ENCODE measurements at places on chromosomes 6 and 20. TPM values are rescaled to one million over a fixed set of nuclear protein-coding genes. Genes with fewer than 3 reads are reported as not detected.
A peak's percentile ranks its signal among the peaks of the same experiment; 100 is the strongest.

GRCh38 chr6:53723331-53723730 lies 57.8 kb upstream of the KLHL31 start:
- DNase-seq = no peak

- no peak for DNase-seq
These were observed 19.5 kb downstream of the LRRN4 start for GRCh38 chr20:6034134-6034969.

GRCh38 chr6:135183532-135184440 lies 2.7 kb downstream of the MYB start:
- no peak for DNase-seq

DNA sequence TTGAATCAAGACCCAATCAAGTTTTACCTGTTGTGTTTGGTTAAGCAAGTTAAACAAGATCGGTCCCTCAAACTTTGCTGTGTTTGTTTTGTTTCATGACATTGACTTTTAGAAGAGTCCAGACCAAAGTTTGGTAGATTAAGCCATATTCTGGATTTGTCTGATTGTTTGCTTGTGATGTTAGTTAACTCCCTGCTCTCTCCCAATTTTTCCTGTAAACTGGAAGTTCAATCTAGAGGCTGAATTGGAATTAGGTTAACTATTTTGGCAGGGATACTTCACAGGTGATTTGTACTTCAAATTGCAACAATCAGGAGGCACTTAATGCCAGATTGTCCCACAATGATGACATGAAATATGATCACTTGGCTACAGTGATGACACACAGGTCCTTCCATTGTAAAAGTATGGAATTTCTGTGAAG lies 13.6 kb upstream of the SH3BGRL2 start:
- no peak for DNase-seq

GRCh38 chr6:169621311-169621710 lies 80.5 kb downstream of the WDR27 start:
- no peak for DNase-seq

DNA sequence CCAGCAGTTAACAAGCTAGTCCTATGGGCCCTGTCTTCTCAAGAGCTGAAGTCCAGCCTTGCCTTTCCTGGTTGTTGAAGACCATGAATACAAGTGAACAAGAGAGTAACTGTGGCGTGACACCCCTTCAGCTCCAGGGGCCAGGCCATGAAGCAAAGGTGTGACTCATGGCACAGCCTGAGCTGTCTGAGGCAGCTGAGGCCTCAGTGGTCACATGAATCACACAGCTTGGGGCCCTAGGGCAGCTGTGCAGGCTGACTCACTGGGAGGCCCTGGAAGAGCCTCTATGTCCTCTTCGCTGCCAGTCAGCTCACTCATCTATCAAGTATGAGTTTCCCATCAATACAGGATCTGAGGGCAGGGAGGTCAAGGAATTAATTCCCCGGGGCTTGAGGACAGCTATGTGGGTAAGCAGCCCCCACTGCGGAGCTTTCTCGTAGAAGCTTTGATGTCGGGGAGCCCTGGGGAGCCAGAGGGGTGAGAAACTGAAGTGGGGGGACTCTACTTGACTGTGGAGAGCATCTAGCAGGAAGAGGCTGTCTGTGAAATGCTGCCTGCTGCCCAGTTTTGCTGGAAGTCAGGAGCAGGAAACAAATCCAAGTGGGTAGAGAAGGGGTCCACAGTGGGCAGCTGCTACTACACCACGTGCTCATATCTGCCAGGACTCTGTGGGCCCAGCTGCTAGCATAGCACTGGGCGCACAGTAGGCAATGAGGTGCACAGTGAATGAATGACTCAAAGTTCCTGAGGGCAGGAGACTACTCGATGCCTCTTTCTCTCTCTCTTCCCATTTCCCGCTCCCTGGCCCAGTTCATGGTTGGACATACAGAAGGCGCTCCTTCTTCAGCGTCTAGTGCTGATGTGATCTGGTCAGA lies 13.7 kb upstream of the FAM83C start:
- peak; percentile 90 for DNase-seq

PARD6B gene
- total RNA-seq = 1.4 TPM

HMGCLL1 gene
- 0.42 TPM for total RNA-seq

DNA sequence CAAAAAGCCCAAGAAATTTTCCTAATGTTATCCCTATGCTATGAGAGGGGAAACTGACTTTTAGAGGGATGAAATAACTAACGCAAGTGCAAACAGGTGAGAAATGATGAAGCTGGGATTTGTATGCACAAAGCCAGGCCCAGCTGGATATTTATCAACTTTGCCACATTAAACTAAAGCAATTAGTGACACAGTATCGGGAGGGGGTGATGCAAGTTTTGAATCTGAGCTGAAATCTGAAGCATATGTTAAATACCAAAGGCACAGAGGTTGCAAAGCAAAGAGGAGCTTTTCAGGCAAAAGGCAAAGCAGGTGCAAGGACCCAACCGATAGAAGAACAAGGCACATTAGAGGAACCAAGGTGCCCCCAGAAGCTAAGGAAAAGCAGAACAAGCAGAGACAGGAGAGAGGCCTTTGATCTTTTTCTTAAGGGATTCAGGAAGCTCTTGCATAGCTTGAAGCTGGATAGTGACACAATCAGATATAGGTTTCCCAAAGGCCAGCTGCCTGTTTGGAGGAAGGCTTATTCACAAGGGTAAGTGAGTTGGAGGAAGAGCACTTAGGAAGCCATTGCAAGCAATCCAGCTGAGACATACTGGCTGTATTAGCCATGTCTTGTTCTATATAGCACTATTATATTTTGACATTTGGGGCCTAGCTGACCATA lies 207.5 kb downstream of the HIVEP2 start:
- DNase-seq = no peak

DNA sequence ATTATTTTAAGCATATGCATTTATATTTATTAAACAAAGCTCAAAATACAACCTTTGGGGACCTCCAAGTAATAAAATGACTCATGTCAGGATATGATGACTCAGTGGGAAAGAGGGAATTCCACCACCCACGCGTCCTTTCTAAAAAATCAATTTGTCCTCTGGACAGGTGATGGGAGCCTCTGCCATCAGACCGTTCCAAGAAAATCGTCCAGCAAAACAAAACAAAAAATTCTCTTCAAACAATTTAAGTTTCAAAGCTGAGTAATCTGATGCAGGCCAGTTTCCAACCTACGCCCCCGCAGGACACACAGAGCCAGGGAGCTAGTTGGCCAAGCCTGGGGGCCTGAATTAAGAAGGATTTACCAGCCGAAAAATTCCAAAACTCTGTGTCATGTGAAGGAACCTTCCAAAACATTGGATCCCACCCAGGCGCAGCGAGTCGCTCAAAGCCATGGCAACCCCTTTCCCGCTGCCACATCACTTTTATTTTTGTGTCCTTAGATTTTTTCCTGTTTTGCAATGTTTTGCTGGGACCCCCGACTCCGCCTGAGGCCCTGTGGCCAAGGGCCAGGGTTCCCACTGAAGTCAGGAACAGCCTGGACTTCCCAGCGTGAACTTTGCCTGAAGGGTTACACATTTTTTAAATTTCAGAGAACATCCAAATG lies 95.3 kb downstream of the NFATC2 start:
- DNase-seq = peak; percentile 94

RSPH9 gene
- total RNA-seq = 0.19 TPM

SLC22A2 gene
- 0.37 TPM for total RNA-seq

- no peak for DNase-seq
These were observed 69.7 kb downstream of the DLL1 start for GRCh38 chr6:170221052-170221752.

AAR2 gene
- 21.4 TPM for total RNA-seq

DNA sequence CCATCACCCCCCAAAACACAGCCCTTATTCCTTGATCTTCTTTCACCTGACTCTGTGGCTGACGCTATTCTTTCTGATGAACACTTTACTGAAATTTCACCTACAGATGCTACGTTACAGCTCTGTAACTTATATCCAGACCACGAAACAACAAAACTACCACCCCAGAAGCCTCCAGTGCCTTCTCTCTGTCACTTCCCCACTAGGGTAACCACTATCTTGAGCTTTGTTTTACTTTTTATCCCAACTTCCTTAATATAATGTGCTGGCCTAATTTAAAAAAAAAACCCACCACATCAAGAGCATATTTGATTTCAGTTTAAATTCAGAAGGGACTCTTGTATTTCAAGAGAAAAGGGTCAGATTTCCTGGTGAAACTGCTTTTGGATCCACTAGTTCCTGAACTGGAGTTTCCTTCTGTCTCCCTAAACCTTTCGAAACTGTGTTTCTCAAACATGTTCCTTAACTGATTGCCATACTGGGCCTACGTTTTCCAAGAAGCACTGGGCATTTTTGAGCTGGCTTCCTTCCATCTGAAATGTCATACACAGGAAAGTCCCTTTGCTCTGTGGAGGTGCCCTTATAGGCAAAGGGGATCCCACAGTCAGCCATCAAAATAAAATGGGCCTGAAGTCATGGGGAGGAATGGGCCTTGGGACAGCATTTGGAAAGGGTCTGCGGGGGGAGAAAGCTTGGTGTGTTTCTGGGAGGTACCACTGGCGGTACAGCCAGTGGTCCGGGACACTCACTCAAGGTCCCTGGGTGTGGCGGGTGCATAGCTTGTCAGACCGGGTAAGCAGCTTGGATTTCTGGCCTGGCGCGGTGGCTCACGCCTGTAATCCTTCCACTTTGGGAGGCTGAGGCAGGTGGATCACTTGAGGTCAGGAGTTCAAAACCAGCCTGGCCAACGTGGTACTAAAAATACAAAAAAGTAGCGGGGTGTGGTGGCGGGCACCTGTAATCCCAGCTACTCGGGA lies 25.8 kb upstream of the RTF2 start:
- DNase-seq = no peak

DNA sequence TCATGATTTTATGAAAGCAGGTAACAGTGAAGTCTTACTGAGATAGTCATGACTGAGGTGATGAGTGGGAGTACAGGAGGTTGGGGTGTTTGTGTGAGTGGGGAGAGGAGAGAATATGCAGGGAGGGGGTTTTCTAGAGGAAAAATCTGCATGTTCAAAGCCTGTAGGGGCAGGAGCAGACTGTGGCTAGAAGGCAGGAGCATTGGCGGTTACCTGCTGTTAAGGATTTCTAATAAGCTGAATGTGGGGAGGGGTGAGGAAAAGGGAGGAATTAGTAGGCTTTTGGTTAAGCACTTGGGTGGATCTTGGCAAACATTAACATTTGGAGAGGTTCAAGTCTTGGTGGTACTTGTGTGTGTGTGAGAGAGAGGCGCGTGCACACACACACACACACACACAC lies 70.8 kb downstream of the EYA4 start:
- no peak for DNase-seq

LINC00237 gene
- not detected for total RNA-seq

- no peak for DNase-seq
These were observed at the start of gene DEFB132 for GRCh38 chr20:257419-257818. Gene DEFB132, plus strand, starts transcription at chr20:257724. Its CDS starts 55 bp downstream, at chr20:257779.

BTNL2 gene
- total RNA-seq = not detected

PTPN1 gene
- total RNA-seq = 23.5 TPM

MYB gene
- 0.23 TPM for total RNA-seq

GRCh38 chr6:7051780-7052442 lies 55.9 kb upstream of the RREB1 start:
- peak; percentile 84 for DNase-seq

DNA sequence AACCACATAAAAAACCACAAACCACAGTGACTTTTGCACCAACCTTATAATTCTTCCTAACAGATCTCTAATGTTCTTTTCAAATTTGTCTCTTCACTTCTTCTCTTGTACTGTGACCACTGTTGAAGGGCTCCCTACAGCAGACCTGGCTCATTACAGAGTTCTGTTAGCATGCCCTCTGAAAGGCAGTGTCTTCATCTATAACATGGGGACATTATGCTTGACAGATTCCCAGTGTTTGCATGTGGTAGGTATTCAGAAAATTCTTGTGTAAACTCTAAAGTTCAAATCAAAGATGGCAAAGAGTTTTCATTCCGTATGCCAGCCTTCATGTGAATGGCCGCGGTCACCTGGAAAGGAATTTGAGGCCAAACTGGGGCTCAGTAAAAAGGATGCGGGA lies 182.6 kb downstream of the DHX35 start:
- DNase-seq = no peak

YIPF3 gene
- 54.6 TPM for total RNA-seq

GRCh38 chr6:10542213-10542612 lies 21.1 kb downstream of the GCNT2 start:
- DNase-seq = no peak

DNA sequence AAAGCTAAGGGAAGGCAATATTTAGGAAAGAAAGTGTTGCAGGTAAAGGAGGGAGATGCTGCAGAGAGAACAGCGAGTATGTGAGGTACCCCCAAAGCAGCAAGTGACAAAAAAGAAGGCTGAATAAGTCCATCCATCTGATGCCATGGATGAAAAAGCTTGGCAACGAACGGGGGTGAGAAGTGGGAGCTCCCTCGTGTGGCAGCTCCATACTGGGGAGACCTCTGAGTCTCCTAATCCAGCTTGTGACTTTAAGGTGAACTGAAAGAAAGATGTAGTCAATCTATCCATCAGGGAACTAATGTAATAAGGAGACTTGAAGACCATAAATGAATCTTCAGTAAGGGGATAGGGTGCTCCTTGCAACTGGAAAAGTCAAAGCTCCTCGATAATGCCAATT lies 156.6 kb downstream of the OTOR start:
- DNase-seq = no peak

GRCh38 chr6:31821301-31822035 lies 6.1 kb upstream of the HSPA1B start:
- peak; percentile 90 for DNase-seq

DNA sequence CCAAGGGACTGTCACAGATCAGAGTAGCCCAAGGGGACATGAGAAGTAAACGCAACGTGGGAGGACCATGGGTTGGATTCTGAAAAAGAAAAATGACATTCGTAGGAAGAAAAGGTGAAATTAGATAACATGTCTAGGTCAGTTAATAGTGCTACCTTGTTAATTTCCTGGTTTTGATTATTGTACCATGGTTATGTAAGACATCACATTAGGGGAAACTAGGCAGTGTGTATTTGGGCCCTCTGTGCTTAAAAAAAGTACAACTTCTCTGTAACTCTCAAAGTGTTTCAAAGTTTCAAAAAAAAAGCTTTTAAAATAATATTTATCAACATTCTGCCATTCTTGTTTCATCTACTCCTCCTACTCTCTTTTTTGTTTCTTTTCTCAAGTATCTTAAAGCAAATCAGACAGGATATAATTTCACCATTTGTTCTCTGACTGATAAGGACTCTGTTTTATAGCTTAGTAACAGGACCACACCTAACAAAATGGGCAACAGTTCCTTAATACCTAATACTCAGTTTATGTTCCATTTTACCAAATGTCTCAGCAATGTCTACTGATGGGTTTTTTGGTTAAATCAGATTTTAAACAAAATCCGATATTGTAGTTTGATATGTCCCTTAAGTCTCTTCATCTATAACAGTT lies 97.1 kb upstream of the PLCB4 start:
- no peak for DNase-seq

DNA sequence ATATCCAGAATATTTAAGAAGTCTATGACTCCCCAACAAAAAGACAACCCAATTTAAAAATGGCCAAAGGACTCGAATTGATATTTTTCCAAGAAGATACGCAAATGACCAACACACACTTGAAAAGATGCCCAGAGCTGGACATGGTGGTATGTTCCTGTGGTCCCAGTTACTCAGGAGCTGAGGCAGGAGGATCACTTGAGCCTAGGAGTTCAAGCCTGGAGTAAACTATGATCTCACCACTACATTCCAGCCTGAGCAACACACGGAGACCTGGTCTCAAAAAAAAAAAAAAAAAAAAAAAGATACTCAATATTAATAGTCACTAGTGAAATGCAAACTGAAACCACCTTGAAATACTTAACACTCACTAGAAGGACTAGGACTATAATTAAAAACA lies 12.2 kb upstream of the ARMC2 start:
- DNase-seq = no peak

GRCh38 chr6:35475573-35475972 lies 7.4 kb downstream of the RPL10A start:
- no peak for DNase-seq

SPAG4 gene
- total RNA-seq = 2.8 TPM

SYS1 gene
- total RNA-seq = 22.6 TPM

PBOV1 gene
- not detected for total RNA-seq

- no peak for DNase-seq
These were observed 75.3 kb downstream of the GMPR start for GRCh38 chr6:16313732-16314131.

Data from posterior vena cava (tissue), 2 donors.